Motor neuron (in vitro differentiated cells): ENCODE measurements at places on chromosomes 12 and 14.

DNA sequence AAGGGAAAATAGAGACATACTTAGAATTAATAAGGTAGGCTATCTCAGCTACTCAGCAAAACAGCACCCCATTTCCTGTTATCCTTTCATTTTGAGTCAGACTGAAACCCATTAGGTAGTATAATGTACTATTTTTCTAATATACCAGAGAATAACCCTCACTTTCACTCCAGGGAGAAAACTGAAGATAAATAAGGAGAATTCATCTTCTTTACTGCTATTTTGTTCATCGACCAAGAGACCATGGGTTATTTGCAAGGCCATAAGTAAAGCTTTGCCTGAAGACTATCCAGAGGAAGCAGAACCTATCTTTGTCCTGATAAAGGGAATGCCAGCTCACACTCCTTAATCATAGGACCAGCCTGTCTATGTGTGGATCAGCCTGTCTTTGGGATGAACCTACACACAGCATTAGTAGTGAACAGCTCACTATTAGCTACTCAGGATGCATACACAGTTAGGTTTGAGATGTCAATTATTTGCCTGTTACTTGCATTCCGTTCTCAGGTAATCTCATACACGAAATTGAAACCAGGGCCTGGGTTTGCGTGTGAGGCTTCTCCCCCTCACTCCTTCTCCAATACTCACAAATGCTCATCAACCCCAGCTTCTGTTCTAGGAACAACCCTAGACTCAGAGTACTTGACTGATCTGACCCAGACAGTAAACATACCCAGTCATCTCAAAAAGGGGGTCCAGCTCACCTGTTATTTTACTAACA lies 124.4 kb downstream of the DAD1 start:
- no peak for ATAC-seq

GRCh38 chr14:59595071-59595470 lies 18.5 kb upstream of the CCDC175 start:
- ATAC-seq = no peak

- ATAC-seq = peak; percentile 84
Observed at GRCh38 chr14:67514650-67515385, 18.3 kb upstream of the PLEKHH1 start.

GRCh38 chr14:60845523-60845922 lies 111.0 kb downstream of the MNAT1 start:
- no peak for ATAC-seq

DNA sequence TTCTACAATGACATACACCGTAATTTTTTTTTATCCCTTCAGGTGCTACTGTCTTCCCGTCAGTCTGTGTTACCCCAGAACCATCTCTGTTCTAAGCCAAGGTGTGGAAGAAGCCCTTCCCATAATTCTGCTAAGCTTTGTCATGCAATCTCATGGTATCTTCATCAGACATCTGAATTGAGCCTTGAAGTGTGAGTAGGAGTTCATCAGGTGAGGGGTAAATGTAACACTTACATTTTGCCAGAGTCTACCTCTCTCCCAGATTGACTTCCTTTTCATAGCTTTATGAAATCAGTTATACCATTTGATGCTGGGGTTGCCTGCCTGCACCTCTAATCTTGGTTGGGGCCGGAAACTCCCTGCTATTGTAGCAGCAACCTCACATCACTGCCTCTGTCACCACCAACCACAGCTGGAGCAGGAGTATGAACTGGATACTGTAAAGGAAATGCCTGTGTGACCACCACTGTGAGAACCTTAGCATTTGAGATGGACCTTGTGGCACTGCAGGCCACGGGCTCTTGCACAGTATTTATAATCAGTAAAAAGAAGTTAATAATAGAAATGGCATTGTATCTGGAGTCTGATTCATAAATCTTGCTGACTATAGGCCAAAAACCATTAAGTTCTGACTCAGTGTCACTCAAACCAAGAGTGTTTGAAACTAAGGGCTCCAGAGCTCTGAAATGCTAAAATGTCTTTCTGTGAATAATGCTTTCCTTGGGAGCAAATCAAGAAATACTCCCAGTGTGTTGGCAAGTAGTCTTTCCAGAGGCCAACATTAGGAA lies 58.7 kb upstream of the STK38L start:
- no peak for ATAC-seq

DNA sequence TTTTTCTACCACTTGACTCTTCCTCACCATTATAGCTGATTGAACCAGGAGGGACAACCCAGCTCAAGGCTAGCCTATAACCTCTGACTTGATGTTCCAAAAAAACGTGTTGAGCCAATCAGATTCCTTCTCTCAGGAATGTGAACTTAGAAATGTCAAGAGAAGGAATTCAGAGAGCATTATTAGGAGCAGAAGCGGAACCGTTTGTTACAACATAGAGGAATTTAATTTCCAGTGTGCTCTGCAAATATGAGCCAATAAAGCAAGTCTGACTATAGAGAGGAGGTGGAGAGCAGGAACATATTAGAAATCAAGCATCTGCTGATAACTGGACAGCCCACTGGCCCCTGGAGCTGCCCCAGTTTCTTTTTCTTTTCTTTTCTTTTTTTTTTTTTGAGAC lies 15.3 kb upstream of the PELI2 start:
- no peak for ATAC-seq

DNA sequence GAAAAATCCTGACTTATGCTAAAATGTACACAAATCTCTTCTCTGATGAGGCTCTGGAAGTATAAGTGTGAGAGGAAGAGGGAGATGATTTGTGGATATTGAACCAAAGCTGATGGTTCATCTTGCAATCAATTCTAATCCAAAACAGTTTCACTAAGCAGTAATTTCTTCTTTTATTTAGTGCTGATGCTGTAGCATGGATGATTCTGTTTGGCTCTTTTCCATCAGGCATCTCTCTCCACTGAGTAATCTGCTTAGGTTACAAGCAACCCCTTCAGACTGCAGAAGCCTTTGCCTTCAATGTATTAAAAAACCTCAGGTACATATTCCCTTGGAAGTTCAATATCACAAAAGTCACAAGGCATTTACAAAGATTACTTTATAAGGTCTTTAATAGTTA lies 159.1 kb upstream of the CCDC198 start:
- ATAC-seq = no peak

DNA sequence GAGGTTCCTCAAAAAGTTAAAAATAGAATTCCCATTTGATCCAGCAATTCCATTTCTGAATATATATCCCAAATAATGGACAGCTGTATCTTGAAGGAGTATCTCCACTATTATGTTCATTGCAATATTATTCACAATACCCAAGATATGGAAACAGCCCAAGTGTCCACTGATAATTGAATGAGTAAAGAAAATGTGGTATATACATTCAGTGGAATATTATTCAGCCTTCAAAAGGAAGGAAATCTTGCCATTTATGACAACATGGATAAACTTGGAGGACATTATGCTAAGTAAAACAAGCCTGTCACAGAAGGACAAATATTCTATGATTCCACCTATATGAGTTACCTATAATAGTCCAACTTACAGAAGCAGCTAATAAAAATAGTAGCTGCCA lies 979.0 kb downstream of the SLC6A15 start:
- no peak for ATAC-seq

DNA sequence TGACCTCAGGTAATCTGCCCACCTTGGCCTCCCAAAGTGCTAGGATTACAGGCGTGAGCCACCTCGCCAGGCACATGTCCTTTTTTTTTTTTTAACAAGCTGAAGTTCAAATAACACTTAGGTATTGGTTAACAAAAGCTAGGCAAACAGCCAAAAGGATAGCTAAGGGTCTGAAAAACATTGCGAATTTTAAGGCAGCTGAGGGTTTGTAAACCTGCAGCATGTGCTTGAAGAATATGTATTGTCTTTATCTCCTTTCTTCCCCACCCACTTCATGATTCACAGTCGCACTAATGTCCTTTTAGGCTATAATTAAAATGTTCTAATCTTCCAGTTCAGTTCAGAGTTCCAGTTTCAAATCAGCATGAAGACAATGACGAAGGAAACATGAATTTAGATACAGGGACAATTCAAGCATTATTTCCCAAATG lies 30.1 kb upstream of the CERS5 start:
- ATAC-seq = peak; percentile 42

- no peak for ATAC-seq
Observed at GRCh38 chr12:87689196-87689595, 340.0 kb downstream of the C12orf50 start.

DNA sequence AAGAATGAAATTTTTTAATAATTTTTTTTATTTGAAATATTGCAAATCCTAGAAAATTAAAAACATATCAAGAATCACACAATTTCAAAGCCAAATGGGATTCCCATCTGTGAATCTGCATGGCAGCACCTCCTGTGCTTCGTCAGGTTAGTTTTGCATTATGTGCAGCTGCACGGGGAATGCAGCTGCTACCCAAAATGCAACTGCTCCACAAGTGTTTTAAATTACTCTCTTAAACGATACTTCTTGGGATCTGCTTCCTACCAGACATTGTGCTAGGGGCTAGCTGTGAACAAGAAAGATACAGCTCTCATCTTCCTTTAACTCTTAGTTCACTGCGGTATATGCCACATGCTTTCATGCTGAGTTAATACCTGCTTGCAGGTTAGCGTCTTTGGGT lies 154.2 kb downstream of the CRADD start:
- no peak for ATAC-seq

DNA sequence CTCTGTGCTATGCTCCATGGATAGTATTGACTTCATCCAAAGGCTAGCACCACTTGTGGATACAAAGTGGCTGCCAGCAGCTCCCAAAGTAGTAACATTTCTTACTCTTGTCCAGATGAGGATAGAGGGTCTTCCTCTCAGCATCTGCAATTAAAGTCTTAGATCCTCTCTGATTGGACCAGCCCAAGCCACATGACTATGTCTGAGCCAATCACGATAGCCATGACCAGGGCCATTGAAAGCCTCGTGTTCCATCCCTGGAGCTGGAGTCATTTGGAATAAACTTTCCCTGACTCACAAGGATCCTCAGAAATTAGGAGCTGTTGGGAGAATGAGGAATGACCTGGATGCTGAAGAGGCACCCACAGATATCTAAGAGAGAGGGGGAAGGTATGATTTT lies 28.5 kb upstream of the SLC24A4 start:
- no peak for ATAC-seq

GRCh38 chr12:122518908-122519307 lies 7.8 kb downstream of the RSRC2 start:
- ATAC-seq = no peak

- ATAC-seq = no peak
Observed at GRCh38 chr14:44609201-44609600, 102.1 kb upstream of the FSCB start.

DNA sequence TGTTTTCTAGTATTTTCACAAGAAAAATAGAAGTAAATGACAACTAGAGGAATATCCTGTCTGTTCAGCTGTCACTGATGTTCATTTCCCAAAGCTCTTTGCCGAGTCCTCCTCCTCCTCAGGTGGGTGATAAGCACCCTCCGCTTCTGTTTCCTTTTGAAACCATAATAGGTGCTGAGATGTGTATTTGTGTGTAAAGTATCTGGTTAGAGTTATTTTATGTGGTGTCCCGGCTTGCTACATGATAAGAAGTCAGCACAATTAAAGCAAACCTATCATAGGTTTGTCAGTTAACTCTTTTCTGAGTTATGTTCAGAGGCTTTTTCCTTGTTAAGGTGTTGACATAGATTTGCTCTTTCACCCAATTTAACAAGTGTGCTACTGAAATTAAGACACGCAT lies 82.4 kb downstream of the PIWIL1 start:
- ATAC-seq = no peak

DNA sequence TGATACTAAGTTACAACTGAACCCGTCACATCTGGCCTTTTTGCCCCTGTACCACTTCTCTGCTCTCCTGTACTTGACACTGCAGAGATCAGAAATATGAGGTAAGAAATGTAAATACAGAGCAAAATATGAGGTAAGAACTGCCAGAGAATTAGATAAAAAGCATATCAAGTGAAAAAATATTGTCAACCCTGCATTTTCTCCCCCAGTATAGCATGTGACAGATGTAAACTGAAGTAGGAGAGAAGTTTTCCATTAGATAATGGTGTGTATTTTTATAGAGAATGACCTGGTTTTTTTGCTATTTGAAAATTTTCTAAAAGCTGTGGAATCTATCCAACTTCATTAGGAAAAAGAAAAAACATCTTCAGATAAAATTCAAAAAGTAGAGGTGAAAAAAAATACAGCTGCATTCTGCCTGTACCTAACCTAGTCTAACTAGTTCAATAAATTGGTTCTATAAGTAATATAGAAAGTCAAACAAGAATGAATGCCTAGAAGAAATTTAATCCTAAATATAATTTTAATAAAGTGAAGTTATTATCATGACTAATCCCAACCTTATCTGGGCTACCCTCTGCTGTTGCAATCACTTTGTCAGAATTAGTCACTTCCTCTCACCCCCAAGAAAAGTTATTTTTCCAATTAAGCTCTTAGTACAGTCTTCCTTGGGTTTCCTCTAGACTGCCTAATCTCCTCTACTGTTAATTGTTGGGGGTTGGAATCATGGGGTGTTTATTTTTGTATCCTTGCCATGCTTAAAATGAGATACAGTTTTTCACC lies 210.0 kb downstream of the RASSF9 start:
- no peak for ATAC-seq

DNA sequence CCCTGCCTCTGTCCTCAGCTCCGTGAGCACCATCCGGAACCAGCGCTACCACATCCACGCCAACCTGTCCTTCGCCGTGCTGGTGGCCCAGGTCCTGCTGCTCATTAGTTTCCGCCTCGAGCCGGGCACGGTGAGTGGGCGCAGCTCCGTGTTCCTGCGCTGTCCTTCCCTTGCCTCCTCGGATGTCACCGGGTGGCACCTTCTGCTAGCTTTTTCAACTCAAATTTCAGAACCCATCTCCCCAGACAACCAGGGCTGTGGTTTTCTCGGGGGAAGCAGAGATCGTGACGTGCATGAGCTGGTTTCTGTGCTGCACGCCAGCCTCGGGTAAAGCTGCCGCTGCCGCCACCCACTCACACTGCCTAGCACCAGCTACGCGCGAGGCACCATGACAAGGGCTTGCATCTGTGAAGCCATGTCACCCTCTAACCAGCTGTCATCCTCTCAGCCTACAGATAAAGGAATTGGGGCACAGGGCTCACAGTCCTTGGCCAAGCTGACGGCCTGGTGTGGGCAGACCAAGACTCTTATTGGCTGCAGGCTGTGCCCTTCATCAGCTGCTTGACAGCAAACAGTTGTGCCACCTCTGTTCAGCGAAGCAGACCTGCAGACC lies 152.1 kb downstream of the ADGRD1 start:
- ATAC-seq = no peak

DNA sequence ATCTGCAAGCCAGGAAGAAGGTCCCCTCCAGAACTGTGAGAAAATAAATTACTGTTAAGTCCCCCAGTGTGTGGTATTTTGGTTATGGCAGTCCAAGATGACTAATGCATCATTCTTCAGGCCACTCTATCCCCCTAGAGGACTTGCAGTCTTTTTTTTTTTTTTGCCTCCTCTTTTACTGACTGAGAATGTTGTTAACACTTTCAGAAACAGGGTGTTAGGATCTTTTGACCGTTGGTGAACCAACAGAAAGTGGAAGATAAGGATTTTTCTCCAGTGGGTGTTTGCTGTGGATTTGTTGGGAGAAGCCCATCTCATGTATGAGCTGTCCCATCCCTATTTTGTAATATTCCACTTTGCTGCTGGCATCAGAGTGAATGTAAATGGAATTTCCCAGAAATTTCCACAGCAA lies 37.8 kb downstream of the MARK3 start:
- ATAC-seq = no peak
